ENCODE measurements at places on chromosomes 13 and 19. TPM values are rescaled to one million over a fixed set of nuclear protein-coding genes. Genes with fewer than 3 reads are reported as not detected.

Gene ATP4A
- not detected for total RNA-seq

Gene ZNF628
- total RNA-seq: 1.4 TPM

Gene ZNF317
- total RNA-seq: 16.7 TPM

Gene LGI4
- total RNA-seq: 31.6 TPM

GRCh38 chr13:99870541-99870940 lies 101.0 kb downstream of the ZIC5 start:
- no peak for DNase-seq

DNA sequence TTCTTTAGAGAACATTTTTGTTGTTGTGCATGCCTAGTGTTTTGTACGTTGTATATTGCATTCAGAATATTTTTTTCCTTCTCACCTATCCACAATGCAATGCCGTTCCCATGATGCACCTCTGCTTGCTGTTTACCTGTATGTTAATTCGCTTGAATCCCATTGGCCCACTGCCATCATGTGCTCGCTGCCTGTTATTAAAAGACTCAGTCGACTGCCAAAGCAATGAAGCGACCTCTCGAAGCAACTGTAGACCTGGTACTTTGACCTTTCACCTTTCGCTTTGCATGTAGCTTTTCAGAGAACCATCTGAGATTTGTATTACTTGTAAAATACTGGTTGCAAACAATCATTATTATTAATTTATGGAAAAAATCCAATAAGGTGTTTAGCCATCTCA lies 77.4 kb upstream of the RAP2A start:
- DNase-seq: no peak

DNA sequence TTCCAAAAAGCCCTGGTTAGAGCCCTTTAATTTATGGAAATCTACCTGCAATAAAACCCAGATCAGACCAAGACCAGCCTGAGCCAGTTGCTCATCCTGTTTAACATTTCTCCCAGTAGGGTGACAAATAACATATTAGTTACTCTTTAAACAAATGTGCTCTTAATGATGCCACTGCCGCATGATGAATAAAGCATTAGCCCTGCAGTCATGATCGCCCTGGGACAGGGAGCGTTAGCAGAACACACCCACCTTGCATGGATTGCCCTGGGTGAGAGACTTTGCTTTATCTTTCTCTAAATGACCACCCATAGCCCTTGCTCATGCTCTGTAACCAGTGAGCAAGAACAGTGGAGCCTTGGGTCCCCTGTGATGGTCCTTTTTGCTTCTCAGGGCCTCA lies 362.4 kb downstream of the ENOX1 start:
- no peak for DNase-seq

- no peak for DNase-seq
Observed at GRCh38 chr13:96090240-96091101, 564 bp downstream of the HS6ST3 start.

DNA sequence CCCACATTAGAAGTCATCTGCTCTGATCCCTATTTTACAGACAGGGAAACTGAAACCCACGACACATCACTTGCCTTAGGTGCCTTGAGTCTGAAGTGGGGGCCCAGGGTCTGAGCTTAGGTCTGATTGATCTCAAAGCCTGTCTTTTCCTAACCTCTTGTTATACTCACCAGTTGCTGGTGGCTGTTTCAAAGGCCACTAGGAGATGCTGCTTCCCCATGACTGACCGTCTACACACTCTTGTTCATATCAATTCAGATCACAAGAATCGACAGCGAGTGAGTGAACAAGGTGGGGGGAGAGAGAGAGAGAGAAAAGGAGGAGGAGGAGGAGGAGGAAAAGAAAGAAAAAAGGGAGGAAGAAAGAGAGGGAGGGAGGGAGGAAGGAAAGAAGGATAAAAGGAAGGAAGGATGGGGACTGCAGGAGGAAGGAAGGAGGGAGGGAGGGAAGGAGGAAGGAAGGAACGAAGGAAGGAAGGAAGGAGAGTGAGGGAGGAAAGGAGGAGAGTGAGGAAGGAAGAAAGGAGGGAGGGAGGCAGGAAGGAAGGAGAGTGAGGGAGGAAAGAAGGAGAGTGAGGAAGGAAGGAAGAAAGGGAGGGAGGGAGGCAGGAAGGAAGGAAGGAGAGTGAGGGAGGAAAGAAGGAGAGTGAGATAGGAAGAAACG lies 3.3 kb downstream of the OR10H1 start:
- DNase-seq: no peak

DNA sequence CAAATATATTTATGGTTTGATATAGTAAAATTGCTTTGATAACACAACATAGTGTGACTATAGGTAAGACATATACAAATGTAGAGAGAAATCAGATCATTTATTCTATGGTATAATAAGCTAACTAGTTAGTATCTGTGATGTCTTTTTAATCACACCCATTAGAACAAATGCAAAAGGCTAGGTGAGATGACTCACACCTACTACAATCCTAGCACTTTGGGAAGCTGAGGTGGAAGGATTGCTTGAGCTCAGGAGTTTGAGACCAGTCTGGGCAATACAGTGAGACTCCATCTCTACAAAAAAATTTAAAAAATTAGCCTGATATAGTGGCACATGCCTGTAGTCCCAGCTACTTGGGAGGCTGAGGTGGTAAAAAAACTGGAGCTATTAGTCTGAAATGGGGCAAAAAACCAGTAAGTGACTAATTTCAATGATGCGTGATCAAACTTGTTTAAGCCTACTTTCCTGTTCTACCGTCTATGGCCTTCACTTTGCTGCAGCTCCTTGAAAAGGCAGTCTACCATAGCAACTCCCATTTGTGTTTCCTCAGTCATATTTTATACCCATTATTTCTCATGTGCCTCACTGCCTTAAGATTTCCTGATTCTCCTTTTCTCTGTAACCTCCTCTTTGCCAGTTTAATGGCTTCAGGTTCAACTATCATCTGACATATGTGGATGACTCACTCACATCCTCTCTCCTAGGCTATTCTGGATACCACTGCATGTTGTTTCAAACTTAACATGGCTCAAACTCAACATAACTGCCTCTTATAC lies 12.5 kb downstream of the ALG5 start:
- DNase-seq: no peak

DNA sequence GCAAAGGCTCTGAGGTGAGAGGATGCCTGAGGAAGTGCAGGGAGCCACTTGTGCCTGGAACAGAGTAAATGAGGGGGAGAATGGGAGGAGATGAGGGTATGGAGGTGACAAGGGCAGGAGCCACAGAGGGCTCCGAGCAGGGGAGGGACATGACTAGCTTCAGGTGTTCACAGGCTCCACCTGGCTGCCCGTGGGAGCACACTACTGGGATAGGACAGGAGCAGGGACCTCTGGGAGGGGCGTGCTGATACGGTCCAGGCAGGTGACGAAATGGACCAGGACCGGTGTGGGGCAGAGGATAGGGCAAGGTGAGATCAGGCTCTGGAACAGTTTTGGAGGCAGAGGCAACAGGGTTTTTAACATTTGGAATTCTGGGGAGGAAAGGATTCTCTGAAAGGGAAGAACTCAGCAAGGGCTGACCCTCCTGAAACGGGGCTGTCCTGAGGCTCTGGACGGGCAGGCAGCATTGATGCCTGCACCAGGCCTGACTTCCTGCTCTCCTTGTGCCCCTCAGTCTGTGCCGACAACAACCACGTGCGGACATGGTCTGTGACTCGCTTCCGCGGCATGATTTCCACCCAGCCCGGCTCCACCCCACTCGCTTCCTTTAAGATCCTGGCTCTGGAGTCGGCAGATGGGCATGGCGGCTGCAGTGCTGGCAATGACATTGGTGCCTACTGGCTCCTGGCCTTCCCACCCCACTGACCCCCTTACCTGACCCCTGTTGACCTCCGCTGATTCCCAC lies 11.6 kb downstream of the SHKBP1 start:
- no peak for DNase-seq

DNA sequence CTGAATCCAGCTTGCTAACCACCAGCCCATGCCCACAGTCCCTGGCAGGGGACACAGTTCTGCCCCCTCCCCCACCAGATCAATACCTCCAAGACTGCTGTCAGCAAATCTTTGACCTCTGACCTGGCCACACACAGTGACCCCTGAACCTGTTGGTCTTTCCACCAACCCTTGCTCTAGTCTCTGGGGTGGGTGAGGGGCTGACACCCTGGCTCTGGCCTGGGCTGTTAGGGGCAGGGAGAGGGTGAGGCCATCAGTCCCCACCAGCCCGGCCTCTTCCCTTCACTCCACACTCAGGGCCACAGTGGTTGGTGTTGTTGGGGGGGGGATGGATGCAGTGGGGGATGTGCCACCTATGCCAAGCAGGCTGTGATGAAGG lies 21.8 kb upstream of the SLC7A10 start:
- DNase-seq: no peak

GRCh38 chr19:19652482-19653295 lies 9.2 kb upstream of the GMIP start:
- no peak for DNase-seq

DNA sequence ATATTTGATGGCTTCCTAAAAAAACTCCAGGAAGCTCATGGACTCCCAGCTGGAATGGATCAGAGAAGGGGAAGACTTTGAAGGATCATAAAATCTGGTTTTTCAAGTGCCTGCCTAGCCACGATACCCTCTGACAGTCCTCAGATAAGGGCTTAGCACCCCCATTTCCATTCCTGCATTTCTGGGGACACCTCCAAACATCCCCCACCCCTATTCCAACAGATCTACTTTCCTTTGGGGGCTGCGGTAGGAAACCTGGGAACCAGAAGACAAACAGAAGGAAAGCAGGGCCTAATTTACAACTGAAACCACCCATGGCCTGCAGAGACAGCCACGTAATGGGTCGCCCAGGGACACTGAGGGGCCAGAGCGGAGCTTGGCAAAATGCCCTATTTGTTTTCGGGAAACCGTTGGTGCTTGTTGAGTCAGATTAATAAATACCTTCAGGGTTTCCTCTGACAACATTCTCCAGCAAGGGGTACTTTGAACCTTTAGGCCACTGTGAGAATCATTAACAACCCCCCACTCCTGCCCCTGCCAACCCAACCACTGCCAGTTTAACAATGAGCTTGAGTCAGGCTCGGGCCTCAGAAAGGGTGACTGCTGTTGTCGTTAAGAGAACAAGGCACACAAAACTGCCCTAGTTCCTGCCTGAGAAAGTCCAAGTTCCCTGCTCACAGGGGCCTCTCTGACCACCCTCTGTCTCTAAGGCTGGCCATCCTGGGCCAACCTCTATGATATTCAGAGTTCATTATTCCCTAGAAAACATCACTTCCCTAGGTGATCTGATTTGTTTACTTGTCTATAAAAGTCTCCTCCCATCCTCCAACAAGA lies 23.5 kb downstream of the RHPN2 start:
- DNase-seq: no peak

DNA sequence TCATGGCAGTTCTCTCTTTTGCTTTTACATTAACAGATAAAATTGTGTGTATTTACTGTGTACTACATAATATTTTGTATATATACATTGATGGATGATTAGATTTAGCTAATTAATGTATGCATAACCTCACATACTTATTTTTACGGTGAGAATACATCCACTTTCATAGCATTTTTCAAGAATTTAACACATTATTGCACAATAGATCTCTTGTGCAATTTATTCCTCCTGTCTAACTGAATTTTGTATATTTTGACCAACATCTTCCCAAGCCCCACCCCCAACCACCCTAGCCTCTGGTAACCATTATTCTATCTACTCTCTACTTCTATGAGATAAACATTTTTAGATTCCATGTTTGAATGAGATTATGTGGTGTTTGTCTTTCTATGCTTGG lies 194.7 kb downstream of the RBM26 start:
- DNase-seq: no peak

DNA sequence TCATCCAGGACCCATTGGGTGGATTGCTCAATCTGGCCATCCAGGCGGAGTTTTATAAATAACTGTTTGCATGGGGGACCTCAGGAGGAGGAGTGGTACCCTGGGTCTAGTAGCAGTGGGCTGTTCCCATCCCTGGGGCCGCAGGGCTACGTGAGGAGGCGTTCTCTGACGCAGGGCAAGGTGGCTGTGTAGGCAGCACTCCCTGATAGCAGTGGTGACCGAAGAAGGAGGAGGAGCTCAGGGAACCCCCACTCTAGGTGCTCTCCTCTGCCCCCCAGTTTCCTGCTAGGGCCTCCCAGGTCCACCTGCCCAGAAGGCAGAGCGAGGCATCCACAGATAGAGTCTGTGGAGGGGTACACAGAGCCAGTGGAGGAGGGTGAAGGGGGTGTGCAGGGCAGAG lies 64.1 kb downstream of the CCNE1 start:
- peak; percentile 37 for DNase-seq

DNA sequence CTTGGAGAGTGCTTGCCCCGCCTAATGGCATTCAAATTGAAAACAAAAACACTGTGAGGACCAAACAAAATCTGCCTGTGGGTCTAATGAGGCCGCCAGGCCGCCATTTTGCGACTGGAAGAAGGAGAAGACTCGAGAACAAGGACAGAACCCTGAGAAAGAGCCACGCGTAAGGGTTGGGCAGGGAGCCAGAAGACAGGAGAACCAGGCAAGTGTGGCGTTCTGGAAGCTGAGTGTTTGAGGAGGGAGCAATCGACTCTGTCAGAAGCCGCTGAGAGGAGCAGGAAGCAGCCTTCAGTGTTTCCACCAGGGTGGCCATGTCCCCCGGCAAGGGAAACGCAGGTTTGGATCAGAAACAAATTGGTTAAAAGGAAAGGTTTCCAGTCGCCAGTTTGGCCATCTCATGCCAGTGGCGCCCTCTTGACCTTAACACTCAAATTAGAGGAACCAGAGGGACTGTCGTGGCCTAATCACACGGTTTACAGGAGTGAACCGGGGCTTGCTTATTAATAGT lies 10.2 kb upstream of the PTOV1 start:
- DNase-seq: no peak

DNA sequence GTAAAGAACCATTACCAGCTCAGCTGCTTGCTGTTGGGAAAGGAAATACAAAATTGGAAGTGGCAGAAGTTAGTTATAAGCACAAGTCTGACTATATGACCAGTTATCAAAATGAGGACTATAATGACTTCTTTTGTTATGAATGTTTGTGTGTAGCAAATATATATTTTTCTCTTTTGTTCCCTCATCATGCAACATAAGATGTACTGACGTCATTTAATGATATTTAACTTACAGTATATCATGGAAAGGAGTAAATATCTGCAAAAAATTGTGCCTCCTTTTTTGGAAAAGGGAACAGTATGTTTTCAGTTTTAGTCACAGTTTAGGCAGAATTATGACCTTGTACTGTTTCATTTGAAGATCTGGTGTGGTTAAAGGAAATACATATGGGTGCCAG lies 356.3 kb upstream of the SLITRK5 start:
- DNase-seq: no peak

DNA sequence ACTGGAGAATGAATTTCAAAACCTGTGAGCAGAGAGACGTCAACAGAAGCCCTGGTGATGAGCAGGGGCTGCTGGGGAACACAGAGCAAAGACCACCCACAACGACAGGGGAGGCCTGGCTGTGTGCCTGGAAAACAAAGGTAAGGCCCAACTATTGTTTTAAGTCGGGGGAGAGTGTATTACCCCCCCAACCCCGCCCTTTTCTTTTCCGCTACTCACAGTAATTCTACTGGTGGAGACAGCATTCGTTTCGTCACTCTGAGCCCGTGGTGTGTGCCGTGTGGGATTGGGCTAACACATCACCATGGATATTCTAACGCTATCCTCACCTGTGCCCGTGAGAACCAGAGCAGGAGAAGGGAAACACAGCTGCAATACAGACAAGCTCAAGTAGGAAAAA lies 18.6 kb upstream of the ADPRHL1 start:
- DNase-seq: no peak
